ENCODE measurements at places on chromosomes 3 and 15. TPM values are rescaled to one million over a fixed set of nuclear protein-coding genes. Genes with fewer than 3 reads are reported as not detected.

Gene UNC13C
- total RNA-seq, result 0.03 TPM

GRCh38 chr3:45443459-45443858 is 55.1 kb downstream of the LARS2 start:
- peaks cover 16% of the 10 kb centered on the region for H3K4me1 ChIP-seq
- H3K27ac ChIP-seq, result no peak overlapping the region
- H3K27me3 ChIP-seq, result no peaks in the 10 kb centered on the region
- no peak overlapping the region for H3K4me3 ChIP-seq
- DNase-seq, result no peak

GRCh38 chr3:39748002-39748401 is 61.4 kb upstream of the MYRIP start:
- DNase-seq, result no peak
- H3K27me3 ChIP-seq, result no peaks in the 10 kb centered on the region
- no peaks in the 10 kb centered on the region for H3K4me1 ChIP-seq
- H3K27ac ChIP-seq, result no peak overlapping the region
- H3K36me3 ChIP-seq, result no peaks in the 10 kb centered on the region

DNA sequence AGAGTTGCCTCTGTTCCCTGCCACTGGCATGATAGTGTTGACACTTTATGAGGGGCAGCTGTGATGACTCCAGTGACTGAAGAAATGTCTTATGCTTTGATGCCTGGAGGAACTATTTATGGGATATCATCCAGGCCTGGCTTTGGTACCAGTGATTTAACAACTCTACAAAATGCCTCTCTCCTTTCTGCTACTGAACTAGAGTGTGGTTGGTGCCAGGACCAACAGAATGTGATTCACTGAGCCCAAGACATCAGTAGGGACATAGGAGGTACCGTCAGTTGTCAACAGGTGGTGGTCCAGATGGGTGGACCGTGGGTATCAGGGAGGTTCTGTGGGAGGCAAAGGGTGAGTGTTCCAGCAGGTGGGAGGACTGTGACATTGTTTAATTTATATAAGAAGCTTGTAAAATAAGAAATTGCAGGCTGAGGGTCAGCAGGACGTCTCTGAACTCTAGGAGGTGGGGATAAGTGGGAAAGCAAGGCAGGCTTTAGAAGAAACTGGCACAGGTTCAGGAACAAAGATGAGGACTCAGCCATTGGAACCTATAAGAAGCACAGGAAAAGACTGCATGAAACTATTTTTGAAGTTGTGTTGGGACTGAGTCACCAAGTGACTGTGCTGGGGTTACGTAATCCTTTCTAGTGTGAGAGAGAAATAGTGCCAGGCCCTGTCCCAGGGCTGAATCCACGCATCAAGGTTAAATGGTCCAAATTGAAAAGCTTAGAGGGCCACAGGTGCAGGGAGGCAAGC is 28.5 kb upstream of the SLC7A14 start:
- DNase-seq, result no peak
- no peak overlapping the region for H3K27ac ChIP-seq
- H3K4me3 ChIP-seq, result no peak overlapping the region
- no peaks in the 10 kb centered on the region for H3K4me1 ChIP-seq
- H3K27me3 ChIP-seq, result no peaks in the 10 kb centered on the region

Gene ALDH1L1
- 0.60 TPM for total RNA-seq

Gene CCR9
- total RNA-seq, result not detected

GRCh38 chr3:52841211-52841980 is 6.6 kb upstream of the MUSTN1 start:
- H3K36me3 ChIP-seq, result no peaks in the 10 kb centered on the region
- H3K4me1 ChIP-seq, result peaks cover 13% of the 10 kb centered on the region
- no peak for DNase-seq
- no peaks in the 10 kb centered on the region for H3K27me3 ChIP-seq

Gene CFAP44
- total RNA-seq, result 3.1 TPM

Data from neural progenitor cell (in vitro differentiated cells).